LoVo (cell line): ENCODE measurements at places on chromosomes 7 and 10.
A peak's percentile ranks its signal among the peaks of the same experiment; 100 is the strongest.

- DNase-seq: no peak
Measured at GRCh38 chr7:3393862-3394261, 92.8 kb downstream of the SDK1 start.

DNA sequence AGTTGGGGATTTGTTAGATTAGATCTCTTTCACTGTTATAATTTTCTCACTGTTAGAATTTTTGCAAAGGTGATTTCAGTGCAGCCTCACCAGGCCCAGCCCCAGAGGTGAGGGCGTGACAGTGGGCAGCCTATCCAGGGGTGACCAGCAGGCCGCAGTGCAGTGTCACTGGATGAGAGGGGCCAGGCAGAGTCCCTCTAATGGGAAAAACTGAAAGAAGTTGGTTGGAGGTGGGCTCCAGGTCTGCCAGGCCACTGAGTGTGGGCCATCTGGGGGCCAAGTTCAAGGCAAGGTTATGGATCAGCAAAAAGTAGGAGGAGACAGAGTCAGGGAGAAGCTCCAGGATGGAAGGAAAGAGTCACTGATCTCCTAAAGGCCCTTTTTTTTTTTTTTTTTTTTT, 90.5 kb upstream of the SDK1 start:
- no peak for DNase-seq

- DNase-seq: peak; percentile 65
Measured at GRCh38 chr10:101297901-101298486, 56.0 kb upstream of the BTRC start.

DNA sequence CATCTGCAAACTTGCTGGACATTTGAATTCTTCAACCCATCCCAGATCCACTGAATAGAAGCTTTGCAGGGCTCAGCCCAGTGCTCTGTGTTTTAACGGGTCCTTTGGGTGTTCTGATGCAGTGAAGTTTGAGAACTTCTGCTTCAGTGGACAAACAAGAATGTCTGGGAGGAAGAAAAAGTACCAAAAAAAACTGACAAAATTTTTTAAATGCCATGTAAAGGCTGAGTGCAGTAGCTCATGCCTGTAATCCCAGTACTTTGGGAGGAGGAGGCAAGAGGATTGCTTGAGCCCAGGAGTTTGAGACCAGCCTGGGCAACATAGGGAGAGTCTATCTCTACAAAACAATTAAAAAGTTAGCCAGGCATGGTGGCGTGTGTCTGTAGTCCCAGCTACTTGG, 51.8 kb upstream of the FRMD4A start:
- DNase-seq: no peak

DNA sequence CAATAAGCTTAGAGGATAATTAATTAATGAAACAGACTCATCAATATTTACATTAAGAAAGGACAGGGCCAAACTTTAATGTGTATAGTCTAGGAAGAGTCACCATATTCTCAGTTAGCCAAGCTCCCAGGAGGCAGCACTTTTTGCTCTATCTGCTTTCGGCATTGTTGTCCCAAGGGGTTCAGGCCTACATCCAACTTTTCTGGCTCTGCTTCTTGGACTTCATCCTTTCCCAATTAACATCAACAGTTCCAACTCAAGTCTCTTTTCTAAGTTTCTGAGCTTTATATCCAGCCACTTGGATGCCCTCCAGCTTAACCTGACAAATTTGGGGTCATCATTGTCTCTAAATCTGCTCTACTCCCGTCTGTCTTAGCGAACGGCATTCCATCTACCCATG, 42.8 kb downstream of the GLI3 start:
- DNase-seq: no peak

- no peak for DNase-seq
Measured at GRCh38 chr10:128063736-128064107, 62.5 kb downstream of the MKI67 start.

- no peak for DNase-seq
Measured at GRCh38 chr7:13421776-13422175, 567.7 kb downstream of the ETV1 start.

DNA sequence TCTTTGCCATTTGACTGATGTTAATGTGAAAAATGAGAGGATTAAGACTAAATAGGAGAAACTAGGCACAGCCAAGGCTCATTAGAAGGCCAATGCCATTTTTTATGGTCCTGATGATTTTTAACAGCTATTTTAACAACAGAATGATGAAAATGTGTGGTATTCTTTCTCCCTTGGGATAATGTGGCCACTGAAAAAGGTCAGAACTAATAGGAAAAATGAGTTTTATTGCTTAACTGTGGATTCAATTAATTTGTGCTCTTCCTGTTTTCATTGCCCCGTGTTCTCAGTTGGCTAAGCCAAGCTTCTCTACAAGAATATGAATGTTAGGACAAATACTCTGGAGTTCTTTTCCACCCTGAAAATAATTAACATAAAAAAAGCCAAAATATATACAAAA, 56.6 kb downstream of the BMPER start:
- DNase-seq: no peak

DNA sequence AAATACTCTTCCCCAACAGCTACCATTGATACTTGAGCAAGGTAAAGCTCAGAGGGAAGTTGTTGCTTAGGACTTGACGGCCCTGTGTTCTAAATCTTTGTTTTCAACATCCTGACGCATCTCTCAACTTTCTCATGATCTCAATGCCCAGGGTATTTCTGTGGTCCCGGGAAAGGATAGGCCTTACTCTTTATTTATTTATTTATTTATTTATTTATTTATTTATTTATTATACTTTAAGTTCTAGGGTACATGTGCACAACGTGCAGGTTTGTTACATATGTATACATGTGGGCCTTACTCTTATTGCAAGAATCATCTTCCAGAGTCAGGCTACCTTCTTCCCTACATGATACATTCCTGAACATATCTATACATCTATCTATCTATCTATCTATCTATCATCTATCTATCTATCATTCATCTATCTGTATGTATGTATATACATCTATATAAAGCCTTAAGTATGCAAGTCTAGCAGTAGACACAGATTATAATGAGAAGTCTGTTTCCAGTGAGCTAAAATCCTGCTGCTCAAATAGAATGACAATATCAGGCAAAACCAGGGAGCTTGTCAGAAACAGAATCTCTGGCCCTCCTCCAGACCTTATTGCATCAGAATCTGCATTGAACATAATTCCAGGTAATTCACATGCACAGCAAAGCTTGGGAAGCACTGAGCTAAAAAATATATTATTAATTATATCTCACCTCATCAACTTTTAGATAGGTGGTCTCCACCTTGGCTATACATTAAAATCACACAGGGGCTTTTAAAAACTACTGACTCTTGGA, 12.2 kb upstream of the CPA5 start:
- no peak for DNase-seq

DNA sequence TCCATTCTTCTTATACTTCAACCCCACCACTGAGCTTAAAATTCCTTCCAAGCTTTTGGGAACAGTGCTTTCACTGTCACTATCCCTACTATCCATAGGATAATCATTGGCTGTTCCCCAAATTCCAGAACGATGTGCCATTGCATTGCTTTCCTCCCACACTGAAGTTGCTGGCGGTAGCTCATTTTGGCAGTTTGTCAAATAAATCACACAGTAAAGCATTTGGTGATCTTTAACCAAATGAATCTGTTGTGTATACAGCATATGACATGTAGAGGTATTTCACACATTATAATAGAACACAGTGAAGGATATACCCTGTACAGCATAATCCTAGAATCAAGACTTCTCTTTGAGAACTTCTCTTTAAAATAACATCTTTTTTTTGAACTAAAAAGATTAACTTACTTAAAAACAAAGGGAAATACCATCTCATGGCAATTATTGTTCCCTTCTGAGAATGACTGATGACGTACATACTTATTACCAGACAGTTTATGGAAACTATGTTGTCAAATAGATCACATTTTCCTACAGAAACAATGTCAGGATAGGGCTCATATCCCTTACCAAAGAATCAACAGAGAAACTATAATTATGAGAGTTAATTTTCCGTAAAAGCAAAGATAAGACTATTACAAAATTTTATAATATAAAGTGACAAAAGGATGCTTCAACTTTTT, 93.6 kb downstream of the CTNNA3 start:
- no peak for DNase-seq

GRCh38 chr10:101092881-101093354, 31.1 kb downstream of the KAZALD1 start:
- DNase-seq: no peak

- DNase-seq: peak; percentile 47
Measured at GRCh38 chr7:95609277-95609971, 13.1 kb upstream of the PDK4 start.

DNA sequence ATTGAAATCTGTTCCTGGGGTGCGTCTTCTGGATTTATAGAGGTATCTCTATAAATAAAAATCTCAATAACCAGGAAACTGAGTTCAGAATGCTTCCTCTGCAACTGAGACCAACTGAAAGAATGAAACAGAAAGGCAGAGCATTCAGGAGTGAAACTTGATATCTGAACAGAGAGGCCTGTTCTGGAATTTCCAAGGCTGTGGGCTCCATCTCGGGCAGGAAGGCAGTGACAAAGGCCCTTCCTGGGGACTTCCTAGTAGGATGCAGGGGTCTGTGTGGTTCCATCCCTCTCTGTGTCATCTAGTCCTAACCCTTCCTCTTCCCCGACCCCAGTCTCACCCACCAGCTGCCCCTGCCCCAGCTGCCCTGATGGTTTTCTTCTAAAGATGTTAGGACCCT, 52.0 kb downstream of the JCAD start:
- no peak for DNase-seq

GRCh38 chr10:34437906-34438305, 377.2 kb downstream of the PARD3 start:
- DNase-seq: no peak

DNA sequence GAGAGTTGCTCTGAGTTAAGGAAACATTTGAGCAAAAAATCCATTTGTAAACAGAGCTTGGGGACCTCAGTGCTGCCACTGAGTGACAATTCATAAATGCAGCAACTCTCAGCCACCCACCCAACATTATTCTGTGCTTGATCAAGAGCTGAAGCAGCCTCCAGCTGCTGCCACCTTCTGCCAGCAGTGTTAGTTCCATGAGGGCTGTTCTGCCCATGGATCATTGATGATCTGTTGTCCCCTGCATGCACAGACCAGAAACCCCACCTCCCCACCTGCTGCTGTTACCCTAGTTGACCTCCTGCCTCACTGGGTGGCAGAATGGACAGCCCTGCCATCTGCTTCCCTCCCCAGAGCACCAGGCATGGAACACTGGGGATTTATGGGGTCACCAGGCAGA, 305.4 kb downstream of the KCNMA1 start:
- DNase-seq: no peak

DNA sequence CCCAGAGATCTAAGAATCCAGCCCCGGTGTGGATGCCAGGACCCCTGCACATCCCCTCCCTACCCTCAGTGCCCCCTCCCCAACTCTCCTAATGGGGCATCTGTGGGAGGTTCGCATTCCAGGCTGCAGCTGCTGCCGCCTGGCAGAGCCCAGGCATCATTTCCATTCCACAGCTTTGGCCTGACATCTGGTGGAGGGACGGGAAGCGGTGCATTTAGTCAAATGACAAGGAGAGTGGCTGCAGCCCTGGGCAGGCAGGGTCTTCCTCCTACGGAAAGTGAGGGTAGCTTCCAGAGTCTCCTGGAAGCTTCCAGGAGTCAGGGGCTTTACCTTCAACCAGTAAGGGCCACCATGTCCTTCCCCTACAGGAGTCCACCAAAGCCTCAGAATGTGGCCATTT, 30.8 kb downstream of the PRLHR start:
- DNase-seq: no peak

GRCh38 chr10:76581506-76582256, 1055.9 kb downstream of the KCNMA1 start:
- DNase-seq: no peak

DNA sequence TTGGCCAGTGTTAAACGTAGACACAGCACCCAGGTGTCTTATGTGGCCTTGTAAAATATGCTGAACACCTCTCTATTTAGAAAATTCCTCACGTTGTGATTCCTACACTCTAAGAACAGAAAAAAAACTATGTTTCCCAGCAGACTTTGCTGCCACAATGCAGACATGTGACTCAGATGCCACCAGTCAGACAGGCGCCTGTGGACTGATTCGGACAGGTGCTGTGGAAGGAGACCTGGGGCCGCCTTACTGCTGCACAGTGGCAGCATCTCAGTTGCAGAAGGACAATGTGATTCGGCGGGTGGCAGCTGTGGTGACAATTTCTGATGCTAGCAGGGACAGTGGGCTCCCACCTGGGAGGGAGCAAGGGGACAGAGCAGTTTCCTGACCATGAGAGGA, 88.8 kb downstream of the C10orf90 start:
- no peak for DNase-seq

GRCh38 chr10:92957223-92958010, 103.2 kb upstream of the CYP26C1 start:
- DNase-seq: no peak

- DNase-seq: no peak
Measured at GRCh38 chr7:131381069-131381838, 53.6 kb downstream of the MKLN1 start.

GRCh38 chr7:73642834-73643233, 18.5 kb upstream of the MLXIPL start:
- DNase-seq: no peak

DNA sequence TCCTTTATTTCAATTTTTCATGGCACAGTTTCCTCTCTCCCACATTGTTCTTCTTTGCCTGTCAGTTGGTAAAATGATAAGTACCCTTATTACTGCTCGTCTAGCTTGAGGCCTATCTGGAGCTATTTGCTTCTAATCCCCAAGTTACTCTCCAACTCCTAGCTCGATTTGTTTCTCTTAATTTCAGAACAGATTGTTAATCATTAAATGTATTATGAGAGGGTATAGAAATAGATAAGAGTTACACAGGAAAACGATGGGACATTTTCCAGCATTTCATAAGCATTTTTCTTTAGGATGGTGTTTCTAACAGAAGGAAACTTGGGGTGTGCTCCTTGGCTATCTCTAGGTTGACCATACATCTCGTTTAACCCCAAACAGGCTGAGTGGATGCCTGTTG, 540.5 kb upstream of the FZD8 start:
- DNase-seq: no peak

DNA sequence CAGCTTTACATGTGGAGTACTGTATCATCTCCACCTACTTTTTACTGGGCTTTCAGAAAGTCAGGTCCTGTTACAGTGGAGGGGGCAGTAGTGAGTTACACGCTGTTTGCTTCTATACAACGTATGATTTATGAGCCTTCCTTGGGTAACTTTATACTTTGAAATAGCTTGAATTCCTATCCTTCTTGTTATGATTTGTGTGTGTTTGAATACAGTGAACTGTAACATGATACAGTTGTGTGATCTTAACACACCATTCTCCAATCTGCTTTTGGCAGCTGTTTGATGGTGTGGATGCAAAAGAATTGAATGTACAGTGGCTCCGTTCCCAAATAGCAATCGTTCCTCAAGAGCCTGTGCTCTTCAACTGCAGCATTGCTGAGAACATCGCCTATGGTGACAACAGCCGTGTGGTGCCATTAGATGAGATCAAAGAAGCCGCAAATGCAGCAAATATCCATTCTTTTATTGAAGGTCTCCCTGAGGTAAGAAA, 41.7 kb downstream of the SP8 start:
- no peak for DNase-seq
